ENCODE measurements at places on chromosomes 2 and 18.
A peak's percentile ranks its signal among the peaks of the same experiment; 100 is the strongest.

GRCh38 chr18:44958455-44958854, 277.8 kb downstream of the SETBP1 start:
- H3K4me1 ChIP-seq: no peaks in the 10 kb centered on the region
- H3K4me3 ChIP-seq: no peak overlapping the region
- H3K27ac ChIP-seq: no peak overlapping the region

GRCh38 chr2:234189786-234190300, 139.3 kb downstream of the SPP2 start:
- H3K27me3 ChIP-seq: no peaks in the 10 kb centered on the region
- H3K4me3 ChIP-seq: no peak overlapping the region
- no peak for DNase-seq
- H3K36me3 ChIP-seq: no peaks in the 10 kb centered on the region

DNA sequence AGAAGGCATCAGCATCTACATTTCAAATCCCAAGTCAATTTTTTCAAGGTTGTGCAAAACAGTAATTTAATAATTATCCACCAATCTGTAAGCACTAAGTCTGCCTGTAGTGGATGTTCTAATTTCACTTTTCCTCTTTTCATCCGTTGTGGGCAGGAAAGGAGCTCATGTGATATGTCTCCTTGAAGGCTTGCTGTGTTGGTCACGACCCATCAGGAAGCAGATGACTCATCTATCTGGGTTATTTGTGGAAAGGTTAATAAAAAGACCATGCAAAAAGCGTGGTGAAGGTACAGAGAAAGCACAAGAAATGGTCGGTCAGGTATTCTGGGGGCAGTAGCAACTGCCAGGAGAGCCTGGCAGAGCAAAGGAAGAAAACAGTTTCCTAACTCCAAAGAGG, 476.7 kb upstream of the RAB6C start:
- H3K27me3 ChIP-seq: no peaks in the 10 kb centered on the region
- H3K4me1 ChIP-seq: no peaks in the 10 kb centered on the region

DNA sequence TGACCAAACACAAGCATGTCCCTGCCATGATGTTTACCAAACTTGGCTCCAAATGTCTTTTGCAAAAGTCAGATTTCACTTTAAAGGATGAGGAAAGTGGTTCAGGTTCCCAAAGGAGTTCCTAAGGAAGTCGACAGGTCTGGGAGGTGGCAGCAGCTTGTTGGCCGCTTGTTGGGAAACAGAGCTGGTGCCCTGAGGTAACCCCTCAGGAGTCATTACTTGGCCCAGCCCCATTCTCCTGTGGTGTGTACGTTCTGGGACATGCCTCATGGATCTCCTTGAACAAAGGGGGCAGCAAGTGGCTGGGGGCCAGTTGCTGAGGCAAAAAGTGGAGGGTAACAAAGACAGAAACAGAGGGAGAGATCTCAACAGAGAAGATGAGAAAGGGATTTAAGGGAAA, 10.9 kb downstream of the TMBIM1 start:
- H3K4me3 ChIP-seq: no peak overlapping the region
- peak overlapping the region; percentile 97 for H3K27ac ChIP-seq
- peak; percentile 62 for DNase-seq

- H3K4me1 ChIP-seq: no peaks in the 10 kb centered on the region
- H3K27me3 ChIP-seq: no peaks in the 10 kb centered on the region
- H3K36me3 ChIP-seq: no peaks in the 10 kb centered on the region
Observed at GRCh38 chr2:239316562-239317465, 84.0 kb downstream of the HDAC4 start.

DNA sequence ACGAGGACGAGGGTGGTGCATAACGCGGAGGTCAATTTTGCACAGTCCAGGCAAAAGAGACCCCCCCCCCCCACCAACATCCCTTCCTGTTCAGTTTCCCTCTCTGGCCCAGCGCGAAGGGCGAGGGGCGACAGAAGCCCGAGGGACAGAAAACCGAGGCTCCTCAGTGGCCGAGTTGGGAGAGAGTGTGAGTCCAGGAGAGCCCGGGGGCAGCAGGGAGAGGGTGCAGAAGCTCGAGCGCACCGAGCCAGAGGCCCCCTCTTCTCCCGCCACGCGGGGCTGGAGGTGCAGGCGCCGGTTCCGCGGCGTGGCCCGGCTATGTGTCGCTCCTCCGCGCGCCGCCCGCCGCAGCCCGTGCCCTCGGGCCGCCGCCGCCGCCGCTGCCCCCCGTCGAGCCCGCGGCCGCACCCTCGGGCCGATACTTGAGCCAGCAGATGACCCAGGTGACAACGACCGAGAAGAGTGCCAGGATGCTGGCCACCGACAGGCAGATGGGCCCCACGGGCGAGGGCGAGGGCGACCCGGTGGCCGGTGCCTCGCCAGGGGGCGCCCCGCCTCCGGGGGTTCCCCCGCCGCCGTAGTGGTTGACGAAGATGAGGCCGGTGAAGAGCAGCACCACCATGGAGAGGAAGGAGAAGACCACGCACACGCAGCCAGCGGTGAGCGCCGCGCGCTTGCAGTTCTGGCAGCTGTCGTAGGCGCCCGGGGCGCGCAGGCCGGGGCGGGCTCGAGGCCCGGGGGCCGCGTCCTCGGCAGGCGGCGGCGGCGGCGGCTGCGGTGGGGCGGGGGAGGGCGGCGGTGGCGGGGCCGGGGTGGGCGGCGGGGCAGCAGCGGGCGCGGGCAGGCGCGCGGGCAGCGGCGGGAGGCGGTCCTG, 20.2 kb upstream of the PAX3 start:
- H3K4me1 ChIP-seq: no peaks in the 10 kb centered on the region
- no peaks in the 10 kb centered on the region for H3K27me3 ChIP-seq
- no peaks in the 10 kb centered on the region for H3K36me3 ChIP-seq
- no peak overlapping the region for H3K27ac ChIP-seq
